ENCODE measurements at places on chromosomes 5 and 9. TPM values are rescaled to one million over a fixed set of nuclear protein-coding genes. Genes with fewer than 3 reads are reported as not detected.

Gene FOXD4
- not detected for total RNA-seq

- H3K4me3 ChIP-seq = no peak overlapping the region
- H3K36me3 ChIP-seq = no peaks in the 10 kb centered on the region
- no peaks in the 10 kb centered on the region for H3K4me1 ChIP-seq
- DNase-seq = no peak
- no peaks in the 10 kb centered on the region for H3K27me3 ChIP-seq
- H3K27ac ChIP-seq = no peak overlapping the region
These were observed 50.0 kb upstream of the SLC25A51 start for GRCh38 chr9:37953775-37954437.

Gene SMIM27
- total RNA-seq = 33.7 TPM

- no peak overlapping the region for H3K4me3 ChIP-seq
- H3K36me3 ChIP-seq = no peaks in the 10 kb centered on the region
- H3K27ac ChIP-seq = no peak overlapping the region
- no peaks in the 10 kb centered on the region for H3K4me1 ChIP-seq
- DNase-seq = no peak
These were observed 511.1 kb upstream of the BRINP1 start for GRCh38 chr9:119880361-119880760.

GRCh38 chr5:111935835-111936234 lies 178.8 kb upstream of the NREP start:
- no peaks in the 10 kb centered on the region for H3K36me3 ChIP-seq
- H3K27ac ChIP-seq = no peak overlapping the region
- no peaks in the 10 kb centered on the region for H3K4me1 ChIP-seq
- H3K4me3 ChIP-seq = no peak overlapping the region

DNA sequence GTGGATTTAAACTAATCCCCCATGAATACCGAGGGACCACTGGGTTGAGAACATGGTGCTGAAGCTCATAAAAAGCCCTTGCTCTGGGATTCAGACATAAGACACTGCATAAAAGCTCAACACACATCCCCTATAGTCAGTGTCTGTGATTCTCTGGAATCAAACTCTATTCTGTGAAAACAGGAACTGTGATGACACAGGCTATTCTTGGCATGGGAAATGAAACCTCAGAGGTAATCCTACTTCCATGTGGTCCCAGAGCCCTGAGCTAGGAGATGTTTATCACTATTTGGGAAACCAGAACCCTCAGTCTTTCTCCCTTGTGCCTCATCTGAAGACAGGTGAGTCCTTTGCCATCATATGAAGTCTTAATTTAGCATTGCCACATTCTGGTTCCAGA lies 135.4 kb upstream of the PRSS3 start:
- H3K4me3 ChIP-seq = no peak overlapping the region
- H3K27me3 ChIP-seq = no peaks in the 10 kb centered on the region
- H3K27ac ChIP-seq = no peak overlapping the region
- no peak for DNase-seq
- no peaks in the 10 kb centered on the region for H3K36me3 ChIP-seq
- H3K4me1 ChIP-seq = no peaks in the 10 kb centered on the region

- H3K36me3 ChIP-seq = no peaks in the 10 kb centered on the region
- no peak for DNase-seq
- H3K4me1 ChIP-seq = peaks cover 6% of the 10 kb centered on the region
- H3K27me3 ChIP-seq = no peaks in the 10 kb centered on the region
These were observed 5.5 kb downstream of the TMEM8B start for GRCh38 chr9:35834260-35835215.

GRCh38 chr9:38318759-38319495 lies 73.6 kb upstream of the ALDH1B1 start:
- H3K27me3 ChIP-seq = peaks cover 13% of the 10 kb centered on the region
- H3K4me3 ChIP-seq = no peak overlapping the region
- DNase-seq = no peak
- no peaks in the 10 kb centered on the region for H3K36me3 ChIP-seq
- no peaks in the 10 kb centered on the region for H3K4me1 ChIP-seq
- no peak overlapping the region for H3K27ac ChIP-seq

DNA sequence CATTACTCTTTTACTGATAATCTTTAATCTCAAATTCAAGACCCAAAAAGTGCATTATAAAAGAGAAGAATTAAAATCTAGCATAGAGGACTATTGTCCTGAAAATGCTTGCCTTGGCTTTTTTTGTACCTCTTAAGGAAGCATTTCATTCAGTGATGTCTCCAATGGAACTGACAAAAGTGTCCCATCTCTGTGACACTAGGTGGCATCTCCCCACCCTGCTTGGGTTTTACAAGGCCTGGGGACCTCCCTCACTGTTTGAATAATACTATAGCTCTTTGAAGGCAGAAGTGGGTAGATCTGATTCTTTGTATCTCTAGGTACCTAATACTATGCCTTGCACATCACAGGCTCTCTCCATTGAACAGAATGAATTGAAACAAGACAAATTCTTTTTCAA lies 180.6 kb downstream of the EPB41L4A start:
- H3K36me3 ChIP-seq = no peaks in the 10 kb centered on the region
- H3K27ac ChIP-seq = no peak overlapping the region
- no peak overlapping the region for H3K4me3 ChIP-seq
- no peaks in the 10 kb centered on the region for H3K27me3 ChIP-seq

DNA sequence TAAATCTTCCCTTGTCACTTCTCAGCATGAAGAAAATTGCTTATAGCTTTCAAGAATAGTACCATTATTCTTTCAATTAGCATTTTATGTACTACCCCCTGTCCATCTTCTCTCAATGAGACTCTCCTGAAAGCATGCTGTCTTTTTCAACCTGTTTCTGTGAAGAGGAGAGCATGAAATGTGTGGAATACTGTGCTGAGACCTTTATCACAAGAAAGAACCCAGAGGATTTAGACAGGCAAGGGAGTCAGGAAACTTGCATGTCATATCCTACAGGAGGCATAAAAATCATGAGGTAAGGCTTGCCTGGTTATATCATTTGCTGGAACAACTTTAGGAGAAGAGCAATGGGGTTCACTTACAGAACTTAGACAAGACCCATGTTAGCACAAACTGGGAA lies 56.7 kb upstream of the LPAR1 start:
- H3K36me3 ChIP-seq = no peaks in the 10 kb centered on the region
- H3K27me3 ChIP-seq = no peaks in the 10 kb centered on the region
- no peak overlapping the region for H3K4me3 ChIP-seq
- DNase-seq = no peak
